ENCODE measurements at places on chromosomes 11 and 22. TPM values are rescaled to one million over a fixed set of nuclear protein-coding genes. Genes with fewer than 3 reads are reported as not detected.

CCDC15 gene
- 3.4 TPM for total RNA-seq

DNA sequence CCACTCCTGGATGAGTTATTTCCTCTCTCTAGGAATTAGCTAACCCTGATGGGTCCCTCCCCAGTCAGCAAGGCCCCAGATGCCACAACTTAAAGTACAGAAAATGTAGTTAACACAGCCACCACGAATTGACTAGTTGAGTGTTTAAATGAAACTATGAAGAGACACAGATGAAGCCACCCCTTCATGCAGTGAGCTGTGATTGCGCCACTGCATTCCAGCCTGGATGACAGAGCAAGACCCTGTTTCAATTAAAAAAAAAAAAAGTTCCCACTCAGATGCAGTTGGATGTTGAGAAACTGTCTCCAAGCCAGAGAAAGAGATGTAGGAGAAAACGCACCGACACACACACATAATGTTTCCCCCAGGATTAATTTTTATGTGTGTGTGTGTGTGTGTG lies 53.3 kb downstream of the SCN3B start:
- no peak overlapping the region for H3K4me3 ChIP-seq
- no peaks in the 10 kb centered on the region for H3K27me3 ChIP-seq
- no peaks in the 10 kb centered on the region for H3K4me1 ChIP-seq
- DNase-seq, result no peak
- peaks cover 23% of the 10 kb centered on the region for H3K36me3 ChIP-seq

- H3K4me3 ChIP-seq, result no peak overlapping the region
- no peaks in the 10 kb centered on the region for H3K27me3 ChIP-seq
- no peaks in the 10 kb centered on the region for H3K36me3 ChIP-seq
- no peaks in the 10 kb centered on the region for H3K4me1 ChIP-seq
- DNase-seq, result no peak
Observed at GRCh38 chr11:2912498-2912897, 16.7 kb downstream of the PHLDA2 start.

DNA sequence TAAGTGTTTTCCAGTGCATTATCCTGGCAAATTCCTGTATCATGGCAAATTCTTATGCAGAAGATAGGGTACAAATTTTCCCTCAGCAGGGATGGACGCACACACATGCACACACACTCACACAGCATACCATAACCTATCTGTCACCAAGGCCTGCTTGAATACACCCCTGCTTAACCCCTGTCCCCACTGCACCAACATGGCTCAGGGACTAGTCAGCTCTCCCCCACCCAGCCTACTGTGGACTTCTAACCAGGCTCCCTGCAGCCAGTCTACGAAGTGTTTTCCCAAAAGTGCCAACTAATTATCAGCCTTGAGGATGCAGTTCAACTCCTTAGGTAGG lies 63.1 kb downstream of the RAB30 start:
- H3K27ac ChIP-seq, result no peak overlapping the region
- peaks cover 10% of the 10 kb centered on the region for H3K4me1 ChIP-seq
- H3K4me3 ChIP-seq, result no peak overlapping the region
- H3K36me3 ChIP-seq, result no peaks in the 10 kb centered on the region

DNA sequence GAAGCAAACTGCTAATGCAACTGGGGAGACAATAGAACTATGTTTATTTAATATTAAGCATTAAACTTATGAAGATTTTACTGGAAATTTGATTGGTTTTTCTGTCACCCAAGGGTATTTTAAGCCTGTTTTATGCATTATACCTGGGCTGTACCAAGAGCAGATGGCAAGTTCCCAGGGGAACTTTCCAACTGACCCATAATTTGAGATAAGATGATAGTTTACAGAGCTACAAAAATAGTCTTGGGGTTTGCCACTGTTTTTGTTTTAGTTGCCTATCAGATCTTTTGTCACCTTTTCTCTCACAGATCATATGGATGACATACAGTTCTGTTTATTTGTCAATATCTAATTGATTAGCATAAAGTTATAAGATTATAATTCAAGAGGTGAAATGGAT lies 43.9 kb downstream of the PDE3B start:
- no peaks in the 10 kb centered on the region for H3K4me1 ChIP-seq
- H3K27me3 ChIP-seq, result no peaks in the 10 kb centered on the region
- no peak for DNase-seq

MFNG gene
- 292 TPM for total RNA-seq

NTM gene
- not detected for total RNA-seq

DNA sequence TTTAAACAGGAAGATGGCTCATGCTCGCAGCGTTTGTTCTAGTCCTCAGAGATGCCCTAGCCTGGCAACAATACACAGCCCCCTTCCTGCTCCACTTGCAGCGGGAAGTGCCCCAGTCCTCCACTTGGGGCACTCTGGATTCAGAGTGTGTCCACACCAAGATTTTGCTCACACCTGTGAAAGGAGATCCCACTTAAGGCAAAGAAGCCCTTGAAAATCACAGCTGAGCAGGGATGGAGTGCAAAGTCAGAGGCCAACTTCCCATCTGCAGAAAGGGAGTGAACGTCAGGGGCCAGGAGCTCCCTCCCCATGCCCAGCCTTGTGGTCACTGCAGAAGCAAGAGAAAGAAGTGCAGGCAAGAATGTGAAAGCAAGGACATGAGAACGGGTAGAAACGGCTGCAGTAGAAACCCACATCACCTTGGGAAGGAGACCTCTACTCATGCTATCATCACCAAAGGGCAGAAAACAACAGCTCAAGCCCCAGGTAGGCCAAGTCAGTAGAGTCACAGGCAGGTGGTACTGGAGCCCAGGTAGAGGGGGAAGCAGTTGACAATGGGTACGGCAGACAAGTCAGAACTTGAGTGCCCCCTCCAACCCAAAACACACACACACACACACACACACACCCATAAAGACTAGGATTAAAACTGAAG lies 157.4 kb downstream of the BUD13 start:
- no peaks in the 10 kb centered on the region for H3K4me1 ChIP-seq
- H3K36me3 ChIP-seq, result no peaks in the 10 kb centered on the region
- H3K27ac ChIP-seq, result no peak overlapping the region

DNA sequence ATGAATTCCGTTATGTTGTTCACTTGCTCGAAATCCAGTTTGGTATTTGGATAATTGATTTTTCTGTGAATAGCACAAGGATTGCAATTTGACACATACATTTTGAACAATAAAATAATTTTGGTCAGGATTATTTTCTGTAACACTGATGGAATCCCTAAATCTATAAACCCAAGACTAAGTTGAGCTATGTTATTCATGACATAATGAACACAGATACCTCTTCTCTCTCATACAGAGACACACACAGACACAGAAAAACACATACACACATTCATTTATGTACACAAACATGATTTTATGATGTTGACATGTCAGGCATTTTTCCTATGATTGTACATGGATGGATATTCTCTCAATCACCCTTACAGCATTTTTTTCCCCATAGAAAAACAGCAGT lies at the start of gene OR4C5:
TSS of gene OR4C5 (minus strand) at position 101 of the 400 bp plus-strand sequence. CDS start at position 101, 0 bp downstream.
- H3K4me1 ChIP-seq, result no peaks in the 10 kb centered on the region
- H3K4me3 ChIP-seq, result no peak within 1 kb of the TSS
- no peak for DNase-seq
- no peaks in the 10 kb centered on the region for H3K27me3 ChIP-seq
- no peak within 1 kb of the TSS for H3K27ac ChIP-seq

GRCh38 chr22:16932577-16932976 lies 75.4 kb downstream of the GAB4 start:
- H3K27me3 ChIP-seq, result no peaks in the 10 kb centered on the region
- H3K27ac ChIP-seq, result no peak overlapping the region
- no peak overlapping the region for H3K4me3 ChIP-seq
- no peak for DNase-seq
- H3K36me3 ChIP-seq, result no peaks in the 10 kb centered on the region
- H3K4me1 ChIP-seq, result no peaks in the 10 kb centered on the region

MAPK11 gene
- 3.5 TPM for total RNA-seq

TMEM45B gene
- 3.7 TPM for total RNA-seq

ELFN2 gene
- 0.09 TPM for total RNA-seq

GLB1L3 gene
- 2.2 TPM for total RNA-seq

DNA sequence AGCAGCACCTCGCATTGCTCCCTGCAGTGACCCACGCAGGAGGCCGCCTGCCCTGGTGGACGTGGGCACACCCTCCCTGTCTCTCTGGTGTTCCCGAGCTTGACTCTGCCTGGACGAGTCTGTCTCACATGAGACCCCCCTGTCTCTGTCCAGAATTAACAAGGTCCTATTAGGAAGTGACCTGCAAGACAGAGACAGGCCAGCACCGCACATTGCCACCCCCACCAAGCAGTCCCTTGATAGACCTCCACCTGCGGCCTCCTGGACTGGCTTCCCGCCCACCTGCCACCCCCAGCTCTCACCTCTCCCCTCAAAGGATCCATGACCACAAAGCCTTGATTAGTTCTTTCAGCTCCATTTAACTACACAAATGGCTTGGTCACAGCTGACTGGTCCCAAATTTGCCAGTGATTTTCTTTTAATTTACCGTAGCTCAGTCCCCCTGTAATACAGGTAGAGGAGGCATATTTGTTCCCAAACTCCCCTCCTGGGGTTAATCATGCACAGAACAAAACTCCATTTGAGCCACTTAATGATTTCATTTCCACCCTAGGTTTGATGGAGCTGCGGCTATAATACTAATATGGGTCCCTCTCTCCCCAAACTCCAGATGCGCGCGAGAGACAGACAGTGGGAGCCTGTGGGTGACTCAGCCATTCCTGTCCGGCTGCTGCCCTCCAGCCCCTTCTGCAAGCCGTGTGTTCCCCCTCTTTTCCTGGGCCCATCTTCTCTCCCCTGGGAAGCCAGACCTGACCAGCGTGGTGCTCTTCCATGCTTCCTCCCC lies 11.2 kb downstream of the SPATA19 start:
- DNase-seq, result no peak
- H3K36me3 ChIP-seq, result no peaks in the 10 kb centered on the region
- peaks cover 24% of the 10 kb centered on the region for H3K27me3 ChIP-seq
- no peak overlapping the region for H3K27ac ChIP-seq
- H3K4me3 ChIP-seq, result no peak overlapping the region
- no peaks in the 10 kb centered on the region for H3K4me1 ChIP-seq

VPREB3 gene
- not detected for total RNA-seq

GLYAT gene
- total RNA-seq, result not detected

- no peaks in the 10 kb centered on the region for H3K27me3 ChIP-seq
- H3K4me3 ChIP-seq, result no peak overlapping the region
- H3K27ac ChIP-seq, result no peak overlapping the region
Observed at GRCh38 chr11:99079576-99079975, 58.8 kb downstream of the CNTN5 start.

DEPDC7 gene
- 5.3 TPM for total RNA-seq

TREH gene
- not detected for total RNA-seq

DNA sequence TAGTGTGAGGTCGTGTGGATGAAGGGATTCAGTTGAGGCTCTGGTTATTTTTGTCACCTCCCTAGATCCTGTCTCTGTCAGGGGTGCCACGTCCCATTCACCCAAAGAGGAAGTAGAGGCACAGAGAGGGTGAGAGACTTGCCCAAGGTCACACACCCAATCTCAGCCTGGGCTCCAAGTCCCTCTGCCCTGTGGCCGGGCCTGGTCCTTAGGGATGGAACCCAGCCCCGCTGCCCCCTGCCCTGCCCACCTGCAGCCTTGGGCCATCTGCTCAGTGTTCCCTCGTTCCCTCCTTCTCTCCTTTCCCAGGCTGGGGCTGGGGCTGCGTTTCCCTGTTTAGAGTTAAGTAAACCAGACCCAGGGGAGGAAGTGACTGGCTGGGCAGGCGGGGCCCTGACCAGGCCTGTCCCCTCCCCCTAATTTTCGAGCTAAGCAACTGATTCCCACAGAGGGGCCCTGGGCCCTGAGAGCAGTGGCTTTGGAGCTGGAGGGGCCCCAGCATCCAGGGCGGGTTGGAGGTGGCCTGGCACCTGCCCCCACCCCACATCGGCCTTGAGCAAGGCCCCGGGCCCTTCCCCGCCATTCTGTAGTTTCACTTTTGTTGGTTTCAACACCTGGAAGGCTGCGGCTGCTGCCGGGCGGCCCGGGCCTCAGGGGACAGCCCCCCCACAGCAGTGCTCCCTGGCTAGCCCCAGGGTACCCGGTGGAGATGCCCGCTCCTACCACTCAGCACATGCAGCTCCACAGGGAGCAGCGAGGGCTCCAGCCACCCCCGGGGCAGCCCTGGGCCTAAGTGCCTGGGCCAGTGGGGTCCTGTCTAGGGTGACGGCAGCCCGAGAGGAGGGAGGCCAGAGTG lies 1.5 kb downstream of the TCIRG1 start:
- H3K27me3 ChIP-seq, result no peaks in the 10 kb centered on the region
- peaks cover 73% of the 10 kb centered on the region for H3K4me1 ChIP-seq
- peaks cover 34% of the 10 kb centered on the region for H3K36me3 ChIP-seq
- H3K27ac ChIP-seq, result peak overlapping the region; percentile 79

- no peak overlapping the region for H3K4me3 ChIP-seq
- no peaks in the 10 kb centered on the region for H3K36me3 ChIP-seq
- no peaks in the 10 kb centered on the region for H3K27me3 ChIP-seq
- no peak for DNase-seq
Observed at GRCh38 chr11:15890031-15890713, 466.2 kb downstream of the SOX6 start.

DNA sequence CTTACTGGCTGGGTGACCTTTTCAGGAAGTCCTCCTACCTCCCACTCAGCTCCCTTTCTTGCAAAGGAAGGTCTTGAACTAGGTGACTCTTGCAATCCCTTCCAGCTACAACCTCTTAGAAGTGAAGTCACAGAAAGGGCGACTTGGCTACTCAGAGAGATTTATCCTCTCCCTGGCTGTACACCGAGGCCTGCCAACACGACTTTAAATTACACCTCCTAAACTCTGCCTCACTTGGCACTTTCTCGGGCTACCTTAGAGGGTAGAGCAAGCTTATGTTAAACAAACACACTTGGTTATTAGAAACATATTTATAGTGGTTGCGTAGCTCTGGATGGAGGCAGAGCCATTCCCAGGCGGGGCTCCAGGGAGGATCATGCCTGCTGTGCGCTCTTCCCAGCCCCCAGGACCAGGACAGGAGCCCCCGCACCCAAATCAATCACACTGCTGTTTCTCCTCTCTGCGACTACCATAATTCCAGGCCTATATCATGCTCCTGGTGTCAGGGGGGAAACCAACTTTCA lies 358.4 kb downstream of the BUD13 start:
- no peak for DNase-seq
- H3K36me3 ChIP-seq, result no peaks in the 10 kb centered on the region
- H3K27ac ChIP-seq, result no peak overlapping the region
- H3K4me1 ChIP-seq, result no peaks in the 10 kb centered on the region

DNA sequence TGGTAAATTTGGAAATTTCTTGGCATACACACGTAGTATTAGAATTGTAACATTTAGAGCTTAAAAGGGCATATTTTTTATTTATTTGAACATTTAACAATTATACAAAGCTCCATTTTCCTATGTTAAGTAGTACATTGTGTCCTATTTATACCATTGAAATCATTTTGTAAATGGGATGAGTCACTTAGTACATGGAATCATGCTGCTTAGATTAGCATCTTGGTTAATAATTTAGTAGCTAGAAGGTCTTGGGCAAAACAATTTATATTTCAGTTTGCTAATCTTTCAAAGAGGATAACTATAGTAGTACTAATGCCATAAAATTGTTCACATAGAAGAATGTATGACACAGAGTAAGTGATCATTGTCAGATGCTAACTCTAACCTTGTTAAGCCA lies 450.1 kb upstream of the LUZP2 start:
- no peak overlapping the region for H3K4me3 ChIP-seq
- H3K27ac ChIP-seq, result no peak overlapping the region
- H3K27me3 ChIP-seq, result no peaks in the 10 kb centered on the region

All from T-cell (primary cell).